ENCODE measurements at places on chromosomes 2 and 18.

DNA sequence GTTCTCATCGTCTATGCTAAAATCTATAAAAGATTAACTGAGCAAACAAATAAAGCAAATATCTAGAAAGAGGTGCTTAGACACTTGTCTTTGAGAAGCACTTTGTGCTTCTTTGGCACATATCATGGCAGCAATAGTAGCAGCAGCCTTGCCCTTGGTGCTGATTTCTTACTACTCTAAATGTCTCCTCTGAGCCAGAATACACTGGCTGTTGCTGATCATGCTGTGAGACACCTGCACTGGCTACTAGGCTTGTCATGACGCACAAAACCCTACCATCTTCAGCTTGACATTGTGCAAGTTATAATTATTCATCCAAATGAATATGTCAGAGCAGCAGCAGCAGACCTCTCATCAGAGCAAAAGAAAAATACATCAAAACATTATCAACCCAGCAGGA, 46.7 kb downstream of the FANCL start:
- DNase-seq, result no peak

DNA sequence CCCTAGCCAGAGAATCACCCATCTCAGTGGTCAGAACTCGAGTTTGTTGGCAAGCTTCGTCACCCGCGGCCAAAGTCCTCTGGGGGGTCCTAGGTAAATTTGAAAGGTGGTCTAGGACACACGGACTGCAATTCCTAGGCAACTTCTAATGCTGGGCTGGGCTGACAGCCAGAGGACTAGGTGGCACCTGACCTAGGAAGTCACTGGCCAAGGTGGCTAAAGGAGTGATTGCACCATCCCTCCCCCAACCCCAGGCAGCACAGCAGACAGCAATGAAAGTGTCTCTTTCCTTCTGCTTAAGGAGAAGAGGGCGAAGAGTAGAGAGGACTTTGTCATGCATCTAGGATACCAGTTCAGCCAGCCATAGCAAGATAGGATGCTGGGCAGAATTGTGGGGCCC, 110.9 kb downstream of the CABYR start:
- no peak for DNase-seq

- DNase-seq, result peak; percentile 93
These were observed 146.7 kb downstream of the TSN start for GRCh38 chr2:121902171-121902591.

- no peak for DNase-seq
These were observed 303.9 kb upstream of the FBXO11 start for GRCh38 chr2:48210189-48210588.

DNA sequence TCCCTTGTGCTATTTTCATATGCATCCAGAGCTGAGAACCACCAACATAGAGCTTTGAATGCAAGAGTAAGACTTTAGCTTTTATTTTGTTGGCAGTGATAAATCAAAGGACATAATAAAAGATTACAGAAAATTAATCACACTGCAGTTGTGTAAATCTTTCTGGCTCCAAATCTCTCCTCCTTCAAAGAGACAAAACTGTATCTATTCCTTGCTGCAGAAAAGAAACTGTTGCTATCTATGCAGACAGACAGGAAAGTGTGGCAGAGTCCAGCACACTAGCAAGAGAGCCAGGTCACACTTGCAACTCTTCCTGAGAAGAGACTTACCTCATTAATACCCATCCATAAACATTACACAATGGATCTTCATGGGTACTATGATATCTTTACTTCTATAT, 57.5 kb downstream of the DTNB start:
- DNase-seq, result no peak

DNA sequence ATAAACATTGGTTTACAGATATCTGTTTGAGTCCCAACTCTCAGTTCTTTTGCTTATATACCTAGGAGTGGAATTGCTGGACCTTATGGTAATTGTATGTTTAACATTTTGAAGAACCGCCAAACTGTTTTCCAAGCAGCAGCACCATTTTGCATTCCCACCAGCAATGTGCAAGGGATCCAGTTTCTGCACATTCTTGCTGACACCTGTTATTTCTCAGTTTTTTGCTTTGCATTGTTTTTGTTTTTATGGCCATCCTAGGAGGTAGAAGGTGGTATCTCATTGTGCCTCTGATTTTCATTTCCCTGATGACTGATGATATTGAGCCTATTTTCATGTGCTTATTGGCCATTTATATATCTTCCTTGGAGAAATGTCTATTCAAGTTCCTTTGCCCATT, 71.2 kb downstream of the MCFD2 start:
- DNase-seq, result no peak

DNA sequence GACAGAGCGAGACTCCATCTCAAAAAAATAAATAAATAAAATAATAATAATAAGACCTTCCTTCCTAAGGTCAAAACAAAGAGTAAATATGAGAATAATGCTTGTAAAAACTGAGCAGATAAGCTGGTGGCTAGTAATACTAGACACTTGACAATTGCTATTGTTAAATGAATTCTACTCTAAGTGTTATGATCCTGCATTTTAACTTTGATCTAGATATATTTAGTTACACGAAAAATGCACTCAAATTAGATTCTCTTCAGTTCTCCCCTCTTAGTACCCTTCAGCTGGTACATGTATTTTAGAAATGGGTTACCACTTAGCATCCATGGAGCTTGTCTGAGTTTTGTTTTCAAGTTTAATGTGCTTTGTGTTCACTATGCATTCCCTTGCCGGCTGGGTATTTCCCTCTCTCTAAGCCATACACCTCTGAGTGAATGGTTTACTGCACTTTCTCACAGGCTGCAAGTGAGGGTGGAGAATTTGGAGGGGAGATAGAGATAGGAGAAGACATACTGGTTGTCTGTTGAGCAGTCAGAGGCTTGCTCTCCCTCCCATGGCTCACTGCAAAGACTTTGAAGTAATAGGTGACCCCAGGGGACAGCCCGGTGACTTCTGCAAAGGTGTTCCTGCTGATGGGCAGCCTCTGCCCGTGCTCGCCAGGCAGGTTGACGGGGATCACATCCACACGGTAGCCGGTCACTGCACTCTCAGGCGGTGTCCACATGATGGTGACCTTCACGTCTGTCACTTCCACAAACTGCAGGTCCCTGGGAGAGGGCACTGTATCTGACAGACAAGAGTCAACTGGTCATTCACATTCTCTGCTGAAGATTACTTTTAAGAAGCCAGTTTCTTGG, 29.9 kb downstream of the FN1 start:
- DNase-seq, result no peak

DNA sequence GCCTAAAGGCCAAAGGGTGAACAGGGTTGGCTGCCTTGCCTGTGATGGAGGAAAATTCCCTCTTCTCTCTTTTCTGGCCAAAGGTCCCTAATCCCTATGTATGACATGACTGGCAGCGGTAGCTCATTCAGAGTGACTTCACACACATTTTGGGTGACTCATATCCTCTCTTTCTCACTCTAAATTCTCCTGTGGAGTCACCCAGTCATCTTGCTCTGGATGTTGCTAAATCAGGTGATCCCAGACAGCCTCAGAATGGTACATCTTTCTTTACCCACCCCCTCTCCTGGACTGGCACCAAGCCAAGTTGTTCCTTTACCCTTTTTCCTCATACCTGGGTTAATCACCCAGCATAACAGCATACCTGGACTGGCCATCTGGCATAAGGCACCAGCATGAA, 77.2 kb downstream of the NEURL3 start:
- DNase-seq, result peak; percentile 90

DNA sequence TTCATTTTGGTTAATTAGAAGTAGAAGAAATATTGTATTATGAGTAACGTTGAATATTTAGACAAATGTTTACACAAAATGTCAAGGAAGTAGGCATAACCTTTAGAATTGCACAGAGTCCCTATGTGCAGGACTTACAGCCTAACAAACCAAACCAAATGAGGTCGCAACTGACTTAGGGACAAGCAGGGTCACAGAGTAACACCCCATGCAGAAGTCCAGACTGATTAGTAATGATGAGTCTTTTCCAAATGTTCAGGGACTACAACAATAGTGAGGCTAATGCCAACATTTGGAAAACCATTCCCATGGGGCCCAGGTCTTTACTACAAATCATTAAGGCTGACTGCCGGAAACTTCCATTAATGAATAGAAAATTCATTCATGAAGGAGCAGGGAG, 452.5 kb upstream of the CHAC2 start:
- DNase-seq, result no peak

DNA sequence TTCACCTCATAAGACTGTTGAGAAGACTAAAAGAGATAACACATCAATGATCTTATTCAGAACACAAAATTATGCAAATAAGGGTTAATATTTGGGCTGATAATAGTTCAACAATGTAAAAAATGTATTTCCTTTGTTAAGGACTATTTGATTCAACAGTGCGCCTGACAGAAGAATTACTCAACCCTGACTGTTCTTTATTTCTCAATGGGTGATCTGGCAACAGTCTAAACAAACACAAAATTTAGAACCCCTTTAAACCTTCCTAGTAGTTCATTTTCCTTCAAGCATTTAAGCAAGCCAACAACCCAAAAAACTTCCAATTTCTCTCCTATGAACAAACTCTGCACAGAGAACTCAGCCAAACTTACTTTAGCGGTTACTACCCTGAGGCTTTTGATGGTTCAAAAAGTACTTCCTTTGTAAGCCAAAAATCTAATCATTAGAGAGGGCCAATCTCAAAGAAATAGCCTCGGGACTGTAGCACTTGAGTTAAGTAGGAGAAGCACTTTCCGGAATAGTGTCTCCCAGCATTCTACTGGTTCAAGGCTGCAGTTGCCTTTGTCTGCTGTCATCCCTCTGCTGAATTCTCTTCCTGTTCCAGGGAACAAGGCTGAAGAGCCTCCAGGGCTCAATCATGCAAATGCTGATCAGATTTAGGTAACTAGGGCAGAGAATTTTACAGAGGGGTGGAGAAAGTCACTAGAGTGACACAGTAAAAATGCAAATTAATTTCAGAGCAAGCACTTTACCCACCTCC, 40.9 kb upstream of the MAPK4 start:
- no peak for DNase-seq

GRCh38 chr18:64979791-64980190, 771.0 kb upstream of the CDH7 start:
- no peak for DNase-seq

DNA sequence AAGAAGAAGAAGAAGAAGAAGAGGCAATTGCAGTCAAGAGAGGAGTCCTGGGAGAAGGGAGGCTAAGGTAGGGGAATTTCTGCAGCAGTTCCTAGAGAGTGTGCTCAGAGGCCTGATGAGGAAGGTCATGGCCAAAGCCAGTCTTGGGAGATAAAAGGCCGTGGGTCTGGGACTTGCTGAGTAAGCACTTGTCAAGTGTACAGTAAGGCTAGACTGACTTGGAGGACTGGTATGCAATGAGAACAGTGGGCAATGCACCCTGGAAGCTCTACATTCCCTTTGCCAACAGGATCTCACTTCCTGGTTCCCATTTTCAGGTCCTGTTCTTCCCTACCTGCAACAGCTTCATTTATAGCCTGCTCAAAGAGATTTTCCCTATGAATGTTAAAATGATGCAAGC, 28.6 kb upstream of the CYP26B1 start:
- no peak for DNase-seq

- DNase-seq, result no peak
These were observed 160.3 kb downstream of the VAPA start for GRCh38 chr18:10074110-10074509.

DNA sequence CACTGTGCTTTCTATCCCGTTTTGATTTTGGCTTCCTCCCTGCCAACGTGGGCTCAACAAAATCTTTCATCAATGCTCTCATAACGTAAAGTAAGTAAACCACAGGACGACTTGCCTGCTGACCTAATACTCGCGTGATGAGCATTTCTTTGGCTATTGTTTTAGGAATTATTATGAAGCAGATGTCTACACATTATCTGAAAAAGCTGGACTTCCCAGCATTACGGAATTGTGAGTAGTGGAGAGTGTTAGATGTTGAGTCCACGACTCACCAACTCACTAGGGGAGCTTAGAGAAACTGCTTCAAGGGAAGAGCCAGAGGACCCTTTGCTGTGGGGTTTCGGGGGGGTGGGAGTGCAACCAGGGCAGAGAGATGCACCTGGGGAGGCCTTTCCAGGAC, 21.9 kb downstream of the HJURP start:
- DNase-seq, result no peak

- DNase-seq, result no peak
These were observed 466.5 kb upstream of the ID2 start for GRCh38 chr2:8215159-8215863.

DNA sequence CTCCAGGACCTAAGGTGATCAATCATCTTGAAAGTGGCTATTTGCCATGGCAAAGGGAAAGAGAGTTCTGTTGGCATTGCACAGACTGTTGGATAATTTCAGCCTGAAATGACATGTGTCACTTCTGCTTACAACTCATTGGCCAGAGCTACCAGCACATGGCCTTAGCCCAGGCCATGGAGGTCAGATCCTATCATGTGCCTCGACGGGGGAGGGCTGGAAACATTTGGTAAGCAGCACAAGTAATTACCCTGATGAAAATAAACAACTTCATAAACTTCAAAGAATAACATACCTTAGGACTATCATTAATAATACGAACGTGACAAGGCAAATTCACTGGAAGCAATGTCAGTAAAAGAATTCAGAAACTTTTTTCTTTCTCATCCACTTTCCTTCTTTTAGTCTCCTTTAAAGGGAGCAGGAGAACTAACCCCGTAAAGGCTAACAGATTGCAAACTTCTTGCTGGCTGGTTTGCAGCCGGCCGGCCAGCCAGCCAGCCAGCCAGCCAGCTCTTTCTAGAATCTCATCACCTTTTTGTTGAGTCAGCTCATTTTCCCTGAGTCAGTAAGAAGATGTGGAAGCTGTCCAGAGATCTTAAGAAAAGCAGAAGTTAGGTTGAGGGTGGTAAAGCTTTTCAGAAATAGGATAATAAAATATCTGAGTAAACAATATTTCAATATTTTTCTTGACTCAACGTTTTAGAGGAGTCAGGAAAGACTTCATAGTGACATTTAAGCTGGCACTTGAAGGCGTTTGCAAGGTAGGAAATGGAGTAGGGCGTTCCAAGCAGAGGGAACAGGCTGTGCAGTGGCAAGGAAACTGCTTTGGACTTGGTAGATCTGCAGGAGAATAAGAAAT, 31.9 kb downstream of the CNRIP1 start:
- DNase-seq, result no peak

DNA sequence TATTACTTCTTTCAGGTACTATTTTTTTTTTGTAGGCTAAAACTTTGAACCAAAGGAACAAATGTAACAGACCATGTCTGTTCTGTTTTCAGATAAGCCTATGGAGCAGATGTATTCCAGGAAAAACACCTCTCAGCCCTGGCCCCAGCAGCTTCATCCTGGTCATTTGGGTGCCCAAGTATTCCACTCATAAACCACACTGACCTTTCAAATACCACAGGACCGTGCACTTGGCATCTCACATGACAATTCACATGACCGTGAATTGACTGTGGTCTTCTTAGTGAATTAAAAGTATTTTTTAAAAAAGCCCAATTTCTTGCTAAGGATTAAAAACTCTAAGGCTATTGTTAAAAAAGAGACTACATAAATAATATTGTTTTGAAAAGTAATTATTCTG, 50.2 kb downstream of the SMIM21 start:
- no peak for DNase-seq
